ENCODE measurements at places on chromosomes 4 and X. TPM values are rescaled to one million over a fixed set of nuclear protein-coding genes. Genes with fewer than 3 reads are reported as not detected.

The IQCM gene
- not detected for polyA plus RNA-seq

The HMGB2 gene
- polyA plus RNA-seq, result 152 TPM

The CLNK gene
- polyA plus RNA-seq, result not detected

The SNCA gene
- polyA plus RNA-seq, result 7.2 TPM

The ZDHHC15 gene
- not detected for polyA plus RNA-seq

The TEX13C gene
- not detected for polyA plus RNA-seq

The UNC5C gene
- not detected for polyA plus RNA-seq

The APLN gene
- not detected for polyA plus RNA-seq

The DNAJB14 gene
- polyA plus RNA-seq, result 48.4 TPM

The ITGB1BP2 gene
- polyA plus RNA-seq, result not detected

The SHROOM2 gene
- polyA plus RNA-seq, result not detected

The CXXC4 gene
- polyA plus RNA-seq, result 0.13 TPM

The PLP1 gene
- not detected for polyA plus RNA-seq

The CTAG1A gene
- polyA plus RNA-seq, result not detected

The PRDM5 gene
- polyA plus RNA-seq, result 0.08 TPM

The DKK2 gene
- polyA plus RNA-seq, result not detected

The RTL3 gene
- not detected for polyA plus RNA-seq

The CXCL11 gene
- polyA plus RNA-seq, result not detected

The BTC gene
- polyA plus RNA-seq, result not detected

The PNMA5 gene
- not detected for polyA plus RNA-seq

The SYTL5 gene
- not detected for polyA plus RNA-seq

The GABRE gene
- polyA plus RNA-seq, result not detected

The PHF8 gene
- polyA plus RNA-seq, result 5.8 TPM

The GPRASP1 gene
- 0.41 TPM for polyA plus RNA-seq

The FSTL5 gene
- polyA plus RNA-seq, result not detected

The PWWP3B gene
- polyA plus RNA-seq, result not detected

The OPN1MW3 gene
- polyA plus RNA-seq, result 0.19 TPM

The GAGE1 gene
- not detected for polyA plus RNA-seq

The LPAR4 gene
- polyA plus RNA-seq, result not detected

The SPARCL1 gene
- not detected for polyA plus RNA-seq

The FBXO8 gene
- 28.1 TPM for polyA plus RNA-seq

The EVC2 gene
- not detected for polyA plus RNA-seq

The BRS3 gene
- polyA plus RNA-seq, result not detected

The VCX gene
- polyA plus RNA-seq, result not detected

The OPRPN gene
- polyA plus RNA-seq, result not detected

The DTHD1 gene
- polyA plus RNA-seq, result 30.0 TPM

The GABRQ gene
- polyA plus RNA-seq, result not detected

The KLHL34 gene
- polyA plus RNA-seq, result not detected

The ZNF595 gene
- polyA plus RNA-seq, result 54.4 TPM

The MSANTD1 gene
- polyA plus RNA-seq, result not detected

The PARM1 gene
- not detected for polyA plus RNA-seq

The VGLL1 gene
- polyA plus RNA-seq, result not detected

The PITX2 gene
- polyA plus RNA-seq, result not detected

The PDCL2 gene
- not detected for polyA plus RNA-seq

The HAND2 gene
- polyA plus RNA-seq, result not detected

The TRIML2 gene
- not detected for polyA plus RNA-seq

The DMD gene
- not detected for polyA plus RNA-seq

The XAGE1A gene
- not detected for polyA plus RNA-seq

The ZAR1 gene
- polyA plus RNA-seq, result not detected

The TECRL gene
- not detected for polyA plus RNA-seq

The GYPA gene
- not detected for polyA plus RNA-seq

The C4orf51 gene
- polyA plus RNA-seq, result not detected

The PLAC1 gene
- not detected for polyA plus RNA-seq

The KIF4A gene
- polyA plus RNA-seq, result 1.0 TPM

The GUCY1B1 gene
- 7.8 TPM for polyA plus RNA-seq

The IL15 gene
- 4.0 TPM for polyA plus RNA-seq

The TMEM150C gene
- not detected for polyA plus RNA-seq

The DUSP21 gene
- polyA plus RNA-seq, result not detected

The ARX gene
- not detected for polyA plus RNA-seq

The ADH1A gene
- not detected for polyA plus RNA-seq

All from immature natural killer cell (primary cell).